ENCODE measurements at places on chromosomes 12 and 14.

- no peak for DNase-seq
Measured at GRCh38 chr12:111434049-111434448, 28.3 kb downstream of the SH2B3 start.

DNA sequence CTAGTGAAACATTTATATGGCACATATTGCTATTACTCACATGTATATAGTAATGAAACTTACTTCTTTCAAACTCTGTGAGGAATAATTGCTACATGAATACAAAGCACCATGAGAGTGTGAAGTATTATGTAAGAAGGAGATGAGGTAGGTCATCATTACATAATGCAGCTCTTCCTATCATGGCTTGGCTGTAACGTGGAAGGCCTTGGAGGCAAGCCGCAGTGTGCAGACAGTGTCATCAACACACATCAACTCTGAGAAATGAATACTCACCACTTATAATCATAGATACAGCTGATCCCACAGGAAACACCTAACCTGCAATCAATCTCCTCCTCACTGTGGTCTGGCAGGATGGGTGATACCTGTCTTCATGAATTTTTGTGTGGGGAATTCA lies 49.9 kb upstream of the CCDC91 start:
- DNase-seq: no peak

GRCh38 chr12:110845339-110845682 lies 1.5 kb upstream of the CCDC63 start:
- DNase-seq: no peak

DNA sequence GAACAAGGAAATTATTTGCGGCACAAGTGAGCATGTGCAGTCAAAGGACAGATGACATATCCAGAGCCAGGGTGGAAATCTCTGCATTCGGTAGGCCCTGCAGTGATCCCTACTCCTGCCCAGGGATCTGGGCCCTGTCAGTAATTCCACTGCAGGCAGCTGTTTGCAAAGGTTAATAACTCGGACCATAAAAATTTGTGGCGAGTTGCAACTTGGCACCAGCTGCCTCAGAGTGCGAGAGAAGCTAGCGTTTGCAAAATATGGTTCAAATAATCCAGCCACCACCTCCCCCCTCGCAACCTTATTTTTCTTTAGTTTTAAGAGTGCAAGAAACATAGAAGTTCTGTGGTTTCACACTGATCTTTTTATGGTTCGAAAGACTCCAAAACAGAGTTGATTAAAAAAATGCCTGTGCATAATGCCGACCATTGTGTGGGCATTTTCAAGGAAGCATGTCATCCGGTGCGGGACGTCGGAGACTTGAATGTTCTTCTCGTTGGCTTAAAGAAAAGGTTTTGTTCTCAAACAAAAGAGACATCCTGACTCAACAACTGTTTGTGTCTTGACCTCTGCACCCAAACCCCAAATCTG lies 224.5 kb downstream of the BCL11B start:
- DNase-seq: no peak

DNA sequence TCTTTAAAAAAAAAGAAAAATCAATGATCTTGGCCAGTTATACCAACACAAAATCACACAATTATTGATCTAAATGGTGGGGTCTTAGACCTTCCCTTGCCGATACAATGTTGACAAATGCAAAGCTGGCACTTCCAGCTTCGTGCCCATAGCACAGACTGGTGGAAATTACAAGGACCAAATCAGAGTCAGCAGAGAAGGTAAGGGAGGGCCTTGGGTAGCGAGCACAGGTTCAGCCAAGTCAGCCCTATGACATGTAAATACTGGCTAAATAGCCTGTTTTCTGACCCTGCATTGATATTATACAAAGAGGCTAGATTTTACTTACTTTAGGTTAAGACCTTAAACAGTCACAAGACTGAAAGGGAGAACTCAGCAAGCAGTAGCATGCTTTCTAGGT lies 30.3 kb upstream of the WDR89 start:
- no peak for DNase-seq

DNA sequence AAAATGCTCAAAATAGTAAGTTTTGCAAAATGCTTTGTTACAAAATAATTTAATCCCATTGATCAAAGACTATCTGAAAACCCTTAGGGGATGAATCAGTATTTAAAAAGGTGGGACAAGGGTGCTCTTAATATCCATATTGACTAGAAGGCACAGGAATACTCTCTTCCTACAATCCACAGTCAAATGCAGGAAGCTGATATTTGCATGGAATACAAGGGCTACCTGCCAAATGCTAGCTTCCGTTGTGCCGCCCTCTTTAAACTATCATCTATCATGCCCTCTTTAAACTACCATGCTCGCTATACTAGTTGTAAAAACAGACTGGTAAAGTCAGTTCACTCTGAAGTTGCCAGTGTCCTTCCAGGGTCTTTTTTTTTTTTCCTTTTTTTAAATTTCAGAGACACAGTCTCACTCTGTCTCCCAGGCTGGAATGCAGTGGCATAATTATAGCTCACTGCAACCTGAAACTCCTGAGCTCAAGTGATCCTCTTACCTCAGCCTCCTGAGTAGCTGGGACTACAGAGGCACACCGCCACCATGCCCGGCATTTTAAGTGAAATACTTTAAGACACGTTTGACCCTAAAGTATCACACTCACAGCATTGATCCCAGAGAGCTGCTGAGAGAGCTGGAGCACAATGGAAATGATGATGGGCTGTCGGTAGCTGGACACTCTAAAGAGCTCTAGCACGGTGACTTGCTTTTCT lies 6.7 kb downstream of the SLC2A3 start:
- DNase-seq: no peak

DNA sequence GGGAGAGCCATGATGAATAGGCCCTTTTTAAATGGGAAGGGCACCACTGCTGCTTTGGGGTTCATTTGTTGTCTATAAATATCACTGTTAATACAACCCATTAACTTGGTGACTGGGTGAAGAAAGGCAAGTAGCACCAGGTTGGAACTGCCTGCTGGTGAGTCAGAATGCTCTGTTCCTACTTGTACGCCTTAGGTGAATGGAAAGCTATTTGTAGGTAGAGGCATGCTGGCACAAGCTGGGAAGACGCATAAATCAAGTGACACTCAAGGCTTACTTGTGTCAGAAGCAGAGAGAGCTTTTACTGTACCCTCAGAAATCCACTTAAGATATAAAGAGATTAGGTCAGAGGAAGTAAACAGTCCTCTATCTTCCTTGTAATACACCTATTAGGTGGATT lies 142.5 kb downstream of the TMX1 start:
- no peak for DNase-seq

DNA sequence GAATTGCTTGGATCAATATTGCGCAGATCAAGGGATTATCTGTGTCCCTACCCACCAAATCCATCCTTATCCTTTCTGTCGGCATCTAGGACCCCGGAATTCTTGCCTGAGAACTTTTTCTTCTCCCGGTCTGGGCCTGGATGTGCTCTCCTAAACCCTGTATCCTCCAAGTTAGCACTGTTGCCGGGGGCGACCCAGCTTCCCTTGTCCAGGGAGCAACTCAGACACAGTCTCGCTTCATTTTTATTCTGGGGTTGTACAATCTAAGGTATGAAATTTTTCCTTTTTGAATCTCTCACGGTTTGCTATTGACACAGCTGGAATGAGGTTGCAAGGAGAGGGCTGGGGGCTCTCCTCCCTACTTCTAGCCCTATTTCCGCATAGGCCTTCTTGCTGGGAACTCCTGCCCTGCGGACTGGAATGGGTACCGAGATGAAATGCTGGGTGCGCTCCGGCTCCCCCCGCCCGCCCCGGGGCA lies 403 bp upstream of the PNP start:
- no peak for DNase-seq

GRCh38 chr12:88247241-88247643 lies 105.1 kb downstream of the TMTC3 start:
- DNase-seq: no peak

- DNase-seq: no peak
Measured at GRCh38 chr12:110546339-110546738, 36.8 kb downstream of the PPTC7 start.

GRCh38 chr14:55274751-55275150 lies 3.5 kb downstream of the FBXO34 start:
- DNase-seq: peak; percentile 49

DNA sequence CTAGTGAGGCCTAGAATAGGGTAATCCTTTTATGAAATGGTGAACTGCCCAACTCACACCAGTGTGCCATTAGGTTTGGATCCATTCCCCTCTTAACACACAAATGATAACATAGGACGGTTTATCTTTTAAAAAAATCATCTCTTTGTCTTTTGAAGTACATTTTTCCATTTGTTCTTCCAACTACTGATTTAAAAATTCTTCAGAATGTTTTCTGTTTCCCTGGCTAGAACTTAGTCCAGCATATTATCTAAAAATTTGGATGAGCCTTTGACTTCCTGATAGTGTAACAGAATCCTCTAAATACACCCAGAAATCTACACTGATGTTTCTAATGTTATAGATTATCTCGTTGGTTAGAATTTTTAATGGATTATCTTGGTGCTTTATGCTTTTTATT lies 249.7 kb upstream of the NPAS3 start:
- DNase-seq: no peak

- no peak for DNase-seq
Measured at GRCh38 chr12:38995249-38995648, 89.9 kb upstream of the CPNE8 start.

DNA sequence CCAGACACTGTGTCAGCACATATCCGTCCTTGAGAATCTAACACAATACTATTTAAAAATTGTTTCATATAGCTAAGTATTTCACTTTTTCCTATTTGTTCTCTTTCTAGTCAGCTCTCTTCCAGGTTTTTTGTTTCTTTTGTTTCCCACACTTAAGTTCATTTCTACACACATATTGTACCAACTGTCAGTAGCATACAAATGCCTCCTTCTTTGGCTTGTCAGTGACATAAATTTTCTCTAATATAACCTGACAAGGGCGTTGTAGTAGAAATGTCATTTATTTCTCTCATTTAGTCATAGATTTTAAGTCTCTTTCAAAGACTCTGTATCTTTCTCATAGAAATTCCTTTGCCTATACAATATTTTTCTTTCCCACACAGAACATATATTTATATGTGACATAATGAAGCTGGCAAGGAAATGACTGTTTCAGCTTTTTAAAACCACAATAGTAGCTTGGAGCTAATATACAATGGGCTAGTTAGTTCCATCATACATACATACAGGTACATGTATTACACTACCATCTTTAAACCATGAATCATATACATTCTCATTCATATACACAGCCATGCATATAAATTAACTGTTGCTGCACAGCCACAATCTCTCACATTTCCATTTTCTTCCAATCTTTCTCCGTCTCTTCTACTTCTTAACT lies 42.3 kb upstream of the EPS8 start:
- DNase-seq: no peak

DNA sequence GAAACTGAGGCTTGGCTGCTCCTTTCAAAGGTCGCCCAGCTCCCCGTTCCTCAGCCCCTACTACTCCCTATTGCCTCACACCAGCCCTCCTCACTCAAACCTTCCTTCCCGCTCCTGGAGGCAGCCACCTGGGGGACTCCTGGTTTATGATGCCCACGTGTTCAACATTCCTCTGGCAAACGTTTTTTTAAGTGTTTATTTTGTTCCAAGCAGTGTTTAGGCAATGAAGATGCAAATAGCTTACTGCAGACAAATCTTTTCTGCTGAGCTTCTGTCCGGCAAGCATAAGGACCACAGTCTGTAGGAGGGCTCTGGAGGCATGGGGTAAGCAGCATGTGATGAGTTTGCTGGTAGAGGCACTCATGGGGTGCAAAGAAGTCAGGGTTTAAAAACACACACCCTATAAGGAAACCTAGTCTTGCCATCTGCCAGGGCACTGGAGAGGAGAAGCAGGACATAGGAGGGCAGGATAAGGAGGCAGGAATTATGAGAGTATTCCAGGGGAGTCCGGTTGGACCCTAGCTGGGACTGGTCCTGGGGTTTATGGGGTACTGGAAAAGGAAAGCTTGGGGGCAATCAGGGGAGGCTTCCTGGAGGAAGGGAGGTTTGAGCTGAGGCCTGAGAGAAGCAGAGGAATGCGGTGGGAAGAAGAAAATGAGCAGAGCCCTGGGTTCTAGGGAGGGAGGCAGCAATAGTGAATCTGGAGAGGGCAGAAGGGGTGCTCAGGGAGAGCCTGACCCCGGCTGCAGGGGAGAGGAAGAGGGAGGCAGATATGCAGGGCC lies 123.3 kb downstream of the NCOR2 start:
- no peak for DNase-seq

- no peak for DNase-seq
Measured at GRCh38 chr12:90321369-90321768, 612.7 kb upstream of the ATP2B1 start.

GRCh38 chr12:65614259-65614889 lies 209.9 kb upstream of the HMGA2 start:
- no peak for DNase-seq

- no peak for DNase-seq
Measured at GRCh38 chr12:99284161-99284560, 363.4 kb upstream of the GARIN6 start.

GRCh38 chr12:78917513-78917912 lies 52.9 kb downstream of the SYT1 start:
- DNase-seq: no peak

GRCh38 chr14:89540009-89540829 lies 123.2 kb upstream of the FOXN3 start:
- DNase-seq: no peak

DNA sequence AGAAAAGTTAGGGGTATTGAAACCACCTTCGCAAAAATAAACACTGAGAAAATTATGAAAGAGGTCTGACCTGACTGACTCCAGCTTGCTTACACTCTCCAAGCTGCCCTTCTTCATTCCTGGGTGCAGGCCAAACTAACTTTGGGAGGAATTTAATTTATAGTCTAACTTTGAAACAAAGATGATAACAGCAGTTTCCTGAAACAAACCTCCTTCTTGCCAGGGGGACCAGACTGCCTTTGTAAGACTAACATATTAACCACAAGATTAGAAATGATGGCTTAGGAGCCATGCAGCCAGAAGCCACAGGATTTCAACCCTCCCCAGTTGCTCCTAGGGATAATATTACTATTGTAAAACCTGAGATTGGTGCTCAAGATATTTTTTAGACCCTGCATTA lies 13.8 kb upstream of the EEA1 start:
- DNase-seq: no peak

DNA sequence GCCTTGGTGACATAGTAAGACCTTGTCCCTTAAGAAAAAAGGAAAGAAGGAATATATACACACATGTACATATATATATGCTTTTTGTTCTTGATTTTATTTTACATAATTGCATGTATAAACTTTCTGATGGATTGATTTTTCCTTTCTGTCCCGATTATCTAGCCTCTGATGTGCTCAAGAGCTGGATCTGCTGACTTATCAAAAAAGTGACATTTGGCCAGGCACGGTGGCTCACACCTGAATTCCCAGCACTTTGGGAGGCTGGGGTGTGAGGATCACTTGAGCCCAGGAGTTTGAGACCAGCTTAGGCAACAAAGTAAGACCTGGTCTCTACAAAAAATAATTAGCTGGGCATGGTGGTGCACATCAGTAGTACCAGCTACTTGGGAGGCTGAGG lies 12.0 kb downstream of the SNRNP35 start:
- no peak for DNase-seq

- no peak for DNase-seq
Measured at GRCh38 chr12:1827826-1828805, 7.8 kb downstream of the LRTM2 start.

GRCh38 chr14:98932431-98933325 lies 339.3 kb downstream of the BCL11B start:
- DNase-seq: no peak
